ENCODE measurements at places on chromosomes 1 and 21.

GRCh38 chr1:18632218-18632588 is 1.6 kb downstream of the PAX7 start:
- no peak for DNase-seq

GRCh38 chr1:12097321-12097720 is 34.2 kb downstream of the TNFRSF8 start:
- DNase-seq = no peak

- peak; percentile 11 for DNase-seq
These were observed 450 bp downstream of the ARHGAP30 start for GRCh38 chr1:161069241-161069640.

GRCh38 chr1:40059338-40059959 is 18.9 kb downstream of the CAP1 start:
- no peak for DNase-seq

DNA sequence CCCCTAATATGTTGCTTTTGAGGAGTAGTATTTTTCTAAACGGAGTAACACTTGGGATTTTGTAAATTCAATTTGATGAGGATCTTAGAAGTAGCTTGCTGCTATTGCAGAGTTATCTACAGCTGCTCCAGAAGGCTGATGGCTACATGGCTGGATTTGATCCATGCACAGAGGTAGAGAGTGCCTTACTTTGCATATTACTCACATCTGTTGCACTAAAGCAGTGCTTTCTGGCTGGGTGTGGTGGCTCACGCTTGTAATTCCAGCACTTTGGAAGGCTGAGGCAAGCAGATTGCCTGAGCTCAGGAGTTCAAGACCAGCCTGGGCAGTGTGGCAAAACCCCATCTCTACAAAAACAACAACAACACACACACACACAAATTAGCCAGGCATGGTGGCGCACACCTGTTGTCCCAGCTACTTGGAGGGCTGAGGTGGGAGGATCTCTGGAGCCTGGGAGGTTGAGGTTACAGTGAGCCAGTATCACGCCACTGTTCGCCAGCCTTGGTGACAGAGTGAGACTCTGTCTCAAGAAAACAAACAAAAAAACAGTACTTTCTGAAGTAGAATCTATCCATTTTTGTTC is 24.6 kb downstream of the RALGPS2 start:
- no peak for DNase-seq

GRCh38 chr1:224733027-224733911 is 117.2 kb downstream of the CNIH3 start:
- DNase-seq = no peak

- DNase-seq = no peak
These were observed 30.4 kb downstream of the TMEM201 start for GRCh38 chr1:9618909-9619679.

DNA sequence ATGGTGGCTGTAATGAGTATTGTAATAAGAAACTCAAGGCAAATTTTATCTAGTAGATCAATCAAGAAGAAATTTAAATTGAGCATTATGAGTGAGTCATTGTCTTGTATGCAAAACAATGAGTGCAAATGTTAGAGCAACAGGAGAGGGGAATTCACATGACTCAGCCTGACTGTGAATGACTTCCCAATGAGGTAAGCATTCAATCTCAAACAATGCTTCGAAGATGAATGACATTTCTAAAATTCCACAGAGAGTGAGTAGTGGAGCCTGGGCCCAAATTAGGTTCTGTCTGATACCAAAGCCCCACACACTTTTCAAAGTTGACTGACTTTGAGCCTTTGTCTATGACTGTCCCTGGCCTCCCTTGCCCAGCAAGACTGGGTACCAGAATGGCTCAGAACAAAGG is 738.0 kb downstream of the PTPRU start:
- no peak for DNase-seq

DNA sequence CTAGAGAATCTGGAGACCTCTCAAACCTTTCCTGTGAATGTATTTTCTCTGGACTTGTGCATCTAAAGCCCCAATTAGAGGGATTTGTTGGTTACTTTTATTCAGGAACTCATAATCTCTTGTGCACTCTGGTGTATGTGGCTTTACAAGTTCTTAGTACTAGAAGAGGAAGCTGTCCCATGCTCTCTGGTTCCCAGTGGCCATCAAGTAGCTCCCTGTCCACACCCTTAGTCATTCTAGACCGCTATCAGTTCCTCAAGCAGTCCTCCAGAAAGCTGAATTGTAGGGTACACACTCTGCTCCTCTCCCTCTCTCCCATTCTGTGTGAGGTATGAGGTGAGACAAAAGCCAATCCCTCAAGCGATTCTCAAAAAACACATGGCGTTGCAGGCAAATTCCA is 470.3 kb downstream of the PTPRC start:
- DNase-seq = no peak

- no peak for DNase-seq
These were observed 79.2 kb upstream of the CDC42BPA start for GRCh38 chr1:227397354-227397978.

GRCh38 chr1:95029532-95029931 is 43.2 kb downstream of the ALG14 start:
- no peak for DNase-seq

DNA sequence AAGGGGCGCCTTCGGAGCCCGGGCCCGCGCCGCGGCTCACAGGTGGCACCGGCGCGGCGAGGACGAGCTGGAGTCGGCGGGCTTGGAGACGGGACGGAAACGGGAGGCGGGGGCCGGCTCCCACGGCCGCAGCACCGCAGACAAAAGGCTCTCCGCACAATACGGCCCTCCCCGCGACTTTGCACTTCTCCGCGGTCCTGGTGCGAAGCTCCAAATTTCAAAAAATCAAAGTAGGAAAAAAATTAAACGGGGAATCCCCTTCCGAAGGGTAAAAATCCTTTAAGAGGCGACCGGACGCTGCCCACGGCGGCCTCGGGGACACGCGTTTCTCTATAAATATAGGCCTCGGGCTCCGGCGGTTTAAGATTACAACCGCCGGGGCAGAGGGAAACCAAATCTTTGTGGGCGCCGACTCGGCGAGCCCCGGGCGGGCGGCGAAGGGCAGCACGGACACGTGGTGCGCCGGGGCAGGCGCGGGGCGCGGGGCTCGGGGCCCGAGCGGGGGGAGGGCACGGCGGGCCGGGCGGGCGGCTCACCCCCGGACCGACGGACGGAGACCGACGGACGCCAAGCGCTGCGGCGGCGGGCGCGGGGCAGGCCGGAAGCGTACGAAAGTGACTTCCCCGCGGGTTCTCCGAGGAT is 453 bp downstream of the PABPC4 start:
- DNase-seq = no peak

DNA sequence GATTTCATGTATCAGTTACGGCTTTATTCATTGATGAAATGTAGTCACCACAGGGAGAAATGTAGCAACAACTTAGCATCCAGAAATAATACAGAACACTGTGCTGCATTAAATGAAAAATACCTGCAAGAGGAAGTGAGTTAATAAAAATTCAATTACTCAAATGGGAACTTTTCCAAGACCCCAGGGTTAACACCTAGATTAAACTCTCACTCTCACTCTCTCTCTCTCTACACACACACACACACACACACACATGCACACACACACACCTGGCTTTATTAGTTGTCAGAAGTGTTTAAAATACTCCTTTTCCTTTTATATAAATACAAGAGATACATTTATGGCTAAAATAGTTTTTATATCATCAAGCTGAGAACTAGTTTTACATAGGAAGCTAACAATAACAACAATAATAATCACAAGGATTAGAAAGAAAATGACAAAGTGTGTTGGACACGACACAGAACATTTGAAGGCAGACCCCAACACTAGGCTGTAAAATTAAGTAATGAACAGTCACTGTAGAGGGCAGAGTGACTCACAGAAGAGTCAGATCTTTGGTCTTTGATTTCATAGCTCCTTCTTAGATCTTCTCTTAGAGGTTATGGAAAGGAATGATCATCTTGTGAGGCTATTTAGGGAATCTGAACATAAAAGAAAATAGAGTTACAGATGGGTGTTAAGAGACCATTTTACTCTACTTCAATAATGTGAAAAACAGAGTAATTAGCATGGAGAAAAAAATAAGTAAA is 1266.0 kb upstream of the ADGRL2 start:
- no peak for DNase-seq

GRCh38 chr1:34842952-34843371 is 16.6 kb downstream of the SMIM12 start:
- DNase-seq = no peak

DNA sequence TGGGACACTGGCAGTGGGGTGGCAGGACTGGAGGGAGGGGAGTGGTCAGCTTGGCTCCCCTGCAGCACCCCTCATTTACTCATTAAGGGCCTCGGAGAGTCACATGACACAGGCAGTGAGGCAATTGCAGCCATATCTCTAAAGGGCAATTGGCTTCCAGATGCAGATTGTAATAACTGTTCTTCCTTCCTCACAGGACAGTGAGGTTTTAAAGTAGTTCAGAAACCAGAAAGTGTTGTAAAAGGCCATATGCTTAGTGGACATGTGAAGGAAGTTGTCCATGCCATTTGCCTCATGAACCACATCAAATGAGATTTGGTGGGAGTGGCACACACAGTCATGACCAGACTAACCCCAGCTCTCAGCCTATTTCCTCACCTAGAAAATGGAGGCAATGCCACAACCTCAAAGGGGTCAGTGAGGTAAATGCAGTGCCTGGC is 11.1 kb downstream of the MTX1 start:
- DNase-seq = no peak

GRCh38 chr1:67683316-67683715 is 1.7 kb upstream of the GADD45A start:
- DNase-seq = no peak

DNA sequence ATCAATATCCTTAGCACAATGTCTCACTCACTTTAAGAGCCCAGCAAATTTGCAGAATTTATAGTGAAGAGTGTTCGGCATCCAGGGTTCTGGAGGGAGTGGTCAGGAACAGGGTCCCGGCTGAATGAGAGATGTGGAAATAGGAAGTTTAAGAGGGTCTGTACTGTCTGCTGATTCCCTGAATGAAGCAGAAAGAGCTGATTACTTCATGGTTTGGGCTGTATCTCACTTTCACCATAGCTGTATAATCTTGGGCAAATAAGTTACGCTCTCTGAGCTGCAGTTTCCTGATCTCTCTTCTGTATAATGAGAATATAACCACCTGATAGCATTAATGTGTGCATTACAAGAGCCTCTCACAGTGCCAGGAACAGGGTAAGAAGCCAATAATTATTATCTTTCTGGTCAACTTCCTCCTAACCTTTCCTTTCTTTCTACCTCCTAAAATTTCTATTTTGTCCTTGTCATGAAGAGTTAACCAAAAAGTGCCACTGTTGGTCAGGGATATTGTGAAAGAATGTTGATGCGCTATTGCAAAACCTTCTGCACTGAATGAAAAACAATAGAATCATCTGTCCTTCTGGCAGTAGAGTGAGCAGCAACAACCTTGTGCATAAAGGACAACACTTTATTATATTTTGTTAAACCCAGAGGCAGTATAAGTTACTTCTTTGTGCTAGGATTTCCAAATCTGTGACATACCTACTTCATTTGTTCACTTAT is 14.7 kb upstream of the PTGFR start:
- no peak for DNase-seq

GRCh38 chr1:179583771-179584320 is 7.8 kb upstream of the TDRD5 start:
- no peak for DNase-seq

DNA sequence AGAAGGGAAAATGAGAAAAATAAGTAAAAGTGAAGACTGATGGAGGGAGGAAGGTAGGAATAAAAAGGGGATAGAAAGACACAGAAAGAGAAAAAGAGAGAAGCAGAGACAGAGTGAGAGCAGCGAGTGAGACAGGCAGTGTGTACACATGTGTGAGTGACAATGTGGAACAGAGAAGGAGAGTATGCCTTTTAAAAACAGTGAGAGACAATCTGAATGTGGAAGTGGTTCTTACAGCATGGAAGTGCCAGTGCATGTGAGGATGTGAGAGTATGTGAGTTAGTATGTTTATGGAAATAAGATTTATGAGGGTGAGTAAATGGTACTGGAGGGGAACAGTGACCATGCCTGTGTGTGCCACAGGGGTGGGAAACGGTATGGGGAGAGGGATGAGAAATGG is 1.2 kb downstream of the NEGR1 start:
- DNase-seq = no peak

DNA sequence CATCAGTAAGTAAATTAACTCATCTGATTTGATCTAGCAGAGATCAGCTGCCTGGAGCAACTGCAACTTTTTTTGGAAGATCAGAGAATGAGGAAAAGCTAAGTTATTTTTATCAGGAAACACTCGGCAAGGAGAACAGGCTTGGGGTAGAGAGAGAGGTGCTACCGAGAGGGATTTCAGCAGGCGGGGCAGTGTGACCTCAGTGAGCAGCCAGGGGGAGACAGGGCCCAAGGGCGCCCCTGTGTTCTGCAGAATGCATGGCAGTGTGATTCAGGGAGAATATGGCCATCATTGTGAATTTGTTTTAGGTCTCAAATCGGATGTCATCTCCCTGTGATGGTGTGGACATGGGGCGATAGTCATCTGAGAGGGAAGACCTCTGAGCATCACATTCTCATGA is 484.1 kb upstream of the VAMP3 start:
- DNase-seq = no peak

DNA sequence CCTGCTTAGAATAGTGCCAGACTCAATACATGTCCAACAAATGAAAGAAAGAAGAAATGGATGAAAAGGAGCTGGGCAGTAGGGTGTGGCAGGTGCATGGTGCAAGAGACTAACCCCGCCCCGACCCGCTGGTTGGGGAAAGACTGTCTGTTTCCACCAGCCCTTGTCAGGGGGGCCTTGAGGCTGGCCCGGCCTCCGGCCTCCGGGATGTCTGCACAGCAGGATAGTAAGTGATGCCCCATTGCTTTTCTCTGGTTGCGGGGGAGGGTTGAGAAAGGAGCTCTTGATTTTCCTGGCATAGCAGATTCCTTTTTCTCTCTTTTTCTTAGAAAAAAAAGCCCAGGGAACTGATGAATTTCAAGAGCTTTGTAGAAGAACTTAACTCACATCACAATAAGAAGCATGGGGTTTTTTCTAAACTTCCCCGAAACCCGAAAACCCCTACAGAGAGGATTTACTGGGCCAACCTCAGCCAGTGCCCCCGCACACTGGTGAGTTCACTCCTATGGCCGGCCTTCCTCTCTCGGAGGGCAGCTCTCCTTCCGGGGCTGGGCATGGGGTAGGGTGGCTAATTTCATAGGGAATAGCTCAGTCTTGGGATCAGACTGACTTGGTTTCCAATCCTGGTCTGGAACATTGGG is 12.5 kb upstream of the TTC22 start:
- no peak for DNase-seq

- DNase-seq = no peak
These were observed 363.4 kb downstream of the PDE4B start for GRCh38 chr1:66156144-66156543.
